BJ (cell line): ENCODE measurements at places on chromosomes 11 and 22.

- DNase-seq = no peak
Measured at GRCh38 chr11:21268036-21268435, 598.6 kb downstream of the NELL1 start.

DNA sequence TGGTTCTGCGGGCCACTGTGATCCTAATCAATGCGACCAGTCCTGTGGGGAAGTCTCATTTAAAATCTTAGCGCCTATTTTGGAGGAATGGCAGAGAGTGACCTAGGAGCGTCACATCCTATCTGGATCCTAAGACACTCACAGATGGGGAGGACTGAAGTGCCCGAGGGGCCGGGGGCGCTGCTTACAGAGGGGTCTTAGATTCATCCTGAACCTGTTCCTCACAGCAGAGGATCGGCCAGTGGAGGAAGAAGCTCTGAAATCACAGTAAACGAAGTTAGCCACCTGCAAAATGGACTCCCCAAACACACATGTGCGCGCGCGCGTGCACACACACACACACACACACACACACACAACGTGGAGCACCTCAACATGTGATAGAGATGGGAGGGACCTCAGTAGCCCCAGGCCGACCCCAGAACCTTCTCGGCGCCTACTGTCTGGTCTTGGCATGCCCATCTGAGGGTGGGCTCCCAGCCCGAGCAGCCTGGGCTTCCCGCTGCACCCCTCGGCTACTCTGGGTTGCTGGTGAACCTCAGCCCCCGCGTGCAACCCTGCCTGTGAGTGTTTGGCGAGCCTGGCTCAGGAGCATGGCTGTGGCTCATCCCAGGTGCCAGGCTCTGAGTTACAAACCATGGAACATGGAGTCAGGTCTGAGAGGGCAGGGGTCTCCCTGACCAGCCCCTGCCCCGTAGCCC, 613.3 kb downstream of the TBC1D22A start:
- DNase-seq = no peak

- no peak for DNase-seq
Measured at GRCh38 chr22:38118182-38118581, 7.7 kb upstream of the BAIAP2L2 start.

GRCh38 chr11:33857933-33858371, 33.9 kb downstream of the LMO2 start:
- peak; percentile 1 for DNase-seq

GRCh38 chr11:130826572-130826971, 89.7 kb downstream of the SNX19 start:
- no peak for DNase-seq
